ENCODE measurements at places on chromosomes 4 and X.
A peak's percentile ranks its signal among the peaks of the same experiment; 100 is the strongest.

GRCh38 chr4:67713529-67714247 lies 12.7 kb upstream of the UBA6 start:
- no peak for ATAC-seq

DNA sequence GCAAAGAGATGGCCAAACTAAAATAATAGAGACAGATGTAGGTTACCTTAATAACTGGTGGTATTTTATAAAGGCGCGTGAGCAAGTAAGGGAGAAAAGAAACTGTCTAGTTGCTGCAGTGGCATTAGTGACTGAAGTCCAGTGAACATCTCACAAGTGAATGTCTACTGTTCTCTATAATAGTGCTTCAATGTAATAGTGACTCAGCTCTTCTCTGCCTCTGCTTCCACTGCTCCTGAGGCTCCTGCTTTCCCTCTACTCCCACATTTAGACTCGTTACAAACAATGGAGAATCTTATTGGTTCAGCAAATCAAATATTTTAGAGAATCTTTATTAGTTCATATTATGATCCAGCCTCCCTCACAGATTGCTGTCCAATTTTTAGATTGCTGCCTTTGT lies 779.1 kb upstream of the HTR2C start:
- peak; percentile 41 for ATAC-seq

DNA sequence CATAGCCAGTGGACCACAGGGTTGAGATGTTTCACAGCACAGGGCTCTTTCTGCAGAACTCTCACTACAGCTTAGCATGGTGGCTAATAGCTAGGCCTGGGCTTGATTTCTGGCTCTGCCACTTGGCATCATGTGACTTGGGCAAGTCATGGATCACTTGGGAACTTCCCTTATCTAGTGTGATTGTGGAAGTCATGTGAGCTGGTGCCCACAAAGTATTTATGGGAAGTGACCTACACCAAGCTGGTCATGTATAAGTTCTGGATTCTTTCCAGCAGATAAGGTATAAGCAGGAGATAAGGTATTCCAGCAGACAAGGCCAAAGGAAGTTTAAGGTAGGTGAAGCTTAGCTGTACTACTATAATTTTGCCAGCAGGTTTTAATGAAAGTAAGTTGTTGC lies 61.0 kb downstream of the REELD1 start:
- ATAC-seq: no peak

DNA sequence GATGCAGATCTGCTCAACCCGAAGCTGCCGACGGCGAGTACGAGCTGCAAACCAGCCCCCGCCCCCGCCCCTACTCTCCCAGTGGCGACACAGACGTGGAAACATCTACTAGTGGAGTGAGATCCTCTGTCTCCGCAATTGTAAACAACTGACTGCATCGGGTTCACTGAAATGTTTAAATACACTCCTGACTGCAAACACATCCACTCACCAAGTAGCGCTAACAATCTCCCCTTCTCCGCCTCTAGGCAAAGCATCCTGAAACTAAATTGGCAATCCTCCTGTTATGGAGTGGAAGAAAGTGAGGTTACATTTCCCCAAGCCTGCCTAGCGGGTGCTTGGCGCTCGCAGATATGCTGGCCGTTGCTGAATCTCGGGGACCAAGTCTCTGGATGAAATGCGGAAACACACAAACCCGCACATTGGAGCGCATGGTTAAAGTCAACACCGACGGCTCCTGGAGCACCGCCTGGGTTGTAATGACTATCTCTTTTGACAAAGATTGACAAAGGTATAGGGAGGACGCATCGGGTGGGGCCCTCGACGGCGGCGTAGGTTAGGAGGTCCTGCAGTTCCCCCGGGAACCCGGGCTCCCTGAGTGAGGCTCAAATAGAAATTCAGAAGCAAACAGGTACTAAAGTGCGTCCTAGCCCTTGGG lies 117.0 kb upstream of the TEX13C start:
- no peak for ATAC-seq

DNA sequence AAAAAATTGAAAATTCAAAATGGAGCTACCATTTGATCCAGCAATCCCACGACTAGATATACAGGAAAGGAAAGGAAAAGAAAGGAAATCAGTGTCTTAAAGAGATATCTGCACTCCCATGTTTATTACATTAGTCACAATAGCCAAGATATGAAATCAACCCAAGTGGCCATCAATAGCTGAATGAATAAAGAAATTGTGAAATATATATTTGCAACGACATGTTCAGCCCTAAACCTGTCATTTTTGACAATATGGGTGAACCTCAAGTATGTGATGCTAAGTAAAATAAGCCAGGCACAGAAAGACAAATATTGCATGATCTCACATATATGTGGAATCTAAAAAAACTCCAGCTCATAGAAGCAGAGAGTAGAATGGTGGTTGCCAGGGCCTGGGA lies 155.1 kb downstream of the ANXA5 start:
- no peak for ATAC-seq

DNA sequence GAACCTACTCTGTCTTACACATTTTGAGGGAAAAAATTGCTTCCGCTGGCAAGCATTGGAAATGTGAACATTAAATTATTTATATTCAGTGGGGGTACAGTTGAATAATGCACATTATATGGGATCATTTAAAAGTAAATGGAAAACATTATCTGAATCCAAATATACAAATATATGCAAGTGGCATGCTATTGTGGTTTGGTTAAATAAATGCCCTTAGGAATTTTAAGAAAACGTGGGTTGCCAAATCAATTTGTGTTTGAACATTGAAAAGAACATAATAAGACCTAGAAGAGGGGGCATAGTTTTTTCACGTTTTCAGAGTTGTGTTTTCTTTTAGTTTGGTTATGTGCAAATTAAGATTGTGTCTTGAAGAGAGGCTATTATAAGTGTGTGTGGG lies 230.5 kb upstream of the PRKX start:
- ATAC-seq: peak; percentile 82

DNA sequence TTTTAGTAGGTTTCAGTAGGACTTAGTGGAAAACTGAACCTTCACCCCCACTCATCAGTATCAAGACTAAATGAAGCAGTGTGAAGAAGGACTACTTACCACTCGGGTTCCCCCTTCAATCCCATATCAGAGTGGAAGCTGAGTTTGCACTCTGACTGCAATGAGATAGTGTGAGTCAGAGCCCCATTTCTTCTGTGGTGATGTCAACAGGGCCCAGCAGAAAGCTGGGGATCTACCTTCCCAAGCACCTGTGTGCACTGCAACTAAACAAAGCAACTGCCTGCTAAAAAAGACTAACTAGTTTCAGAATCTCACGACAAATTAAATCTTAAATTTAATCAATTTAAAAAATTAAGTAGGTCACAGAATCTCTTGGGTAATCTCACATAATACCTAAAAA lies 1837.0 kb upstream of the PCDH7 start:
- no peak for ATAC-seq

GRCh38 chrX:78064152-78064551 lies 39.9 kb upstream of the PGK1 start:
- no peak for ATAC-seq

DNA sequence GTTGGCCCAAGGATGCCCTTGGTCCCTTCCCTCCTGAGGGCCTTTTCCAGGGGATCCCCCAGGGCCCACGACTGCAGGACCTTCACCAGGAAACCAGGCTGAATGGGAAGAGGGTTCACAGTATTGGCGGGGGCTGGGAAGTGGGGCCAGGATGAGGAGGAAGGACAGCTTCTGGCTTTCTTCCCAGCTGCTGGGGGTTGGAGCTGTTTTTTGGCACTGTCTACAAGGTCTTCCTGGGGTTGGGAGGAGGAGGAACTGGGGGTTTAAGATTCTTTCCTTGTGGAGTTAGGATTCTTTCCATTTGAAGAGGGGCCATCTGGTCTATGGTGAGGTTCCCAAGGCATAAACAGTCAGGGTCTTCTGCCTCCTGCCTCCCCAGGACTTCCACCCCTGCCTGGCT lies 64.8 kb downstream of the KIF4A start:
- no peak for ATAC-seq
